Metanephros (tissue), 2 donors: ENCODE measurements at places on chromosomes 3 and 15. TPM values are rescaled to one million over a fixed set of nuclear protein-coding genes. Genes with fewer than 3 reads are reported as not detected.

Gene GOLGA6L10
- total RNA-seq: 7.0 TPM

Gene CNBP
- 237 TPM for total RNA-seq

Gene SPINK8
- not detected for total RNA-seq

Gene TBC1D5
- 98.2 TPM for total RNA-seq

Gene ECE2
- not detected for total RNA-seq

Gene FILIP1L
- total RNA-seq: 16.6 TPM

Gene RYR3
- 10.8 TPM for total RNA-seq

Gene PIGBOS1
- 15.6 TPM for total RNA-seq

Gene ISY1
- 23.4 TPM for total RNA-seq

Gene CPNE4
- 0.53 TPM for total RNA-seq

Gene CHDH
- total RNA-seq: 11.5 TPM

Gene CEMIP
- 1.6 TPM for total RNA-seq

Gene UCN2
- 0.29 TPM for total RNA-seq

Gene CCR8
- total RNA-seq: not detected

Gene GOLGA8G
- not detected for total RNA-seq
